Karpas-422 (cell line): ENCODE measurements at places on chromosomes 5 and 9.

DNA sequence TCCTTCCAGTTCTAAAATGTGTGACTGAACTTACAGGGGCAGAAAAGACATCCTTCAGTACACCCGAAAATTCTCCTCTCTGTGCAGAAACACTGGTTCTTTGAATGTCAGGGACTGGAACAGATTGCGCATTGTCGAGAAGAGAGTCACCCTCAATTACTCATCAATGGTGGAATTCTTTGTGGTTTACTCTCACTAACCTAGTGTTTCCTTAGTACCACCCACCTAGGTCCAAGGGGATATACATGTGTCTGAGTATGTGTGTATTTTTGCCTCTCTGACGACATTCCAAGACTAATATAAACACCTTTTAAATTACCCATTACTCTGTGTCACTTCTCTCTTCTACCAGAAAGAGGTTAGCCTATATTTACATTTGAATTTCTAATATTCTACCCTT is 660.8 kb downstream of the TLE1 start:
- no peak overlapping the region for H3K4me3 ChIP-seq
- no peak overlapping the region for H3K27ac ChIP-seq
- no peak for DNase-seq

DNA sequence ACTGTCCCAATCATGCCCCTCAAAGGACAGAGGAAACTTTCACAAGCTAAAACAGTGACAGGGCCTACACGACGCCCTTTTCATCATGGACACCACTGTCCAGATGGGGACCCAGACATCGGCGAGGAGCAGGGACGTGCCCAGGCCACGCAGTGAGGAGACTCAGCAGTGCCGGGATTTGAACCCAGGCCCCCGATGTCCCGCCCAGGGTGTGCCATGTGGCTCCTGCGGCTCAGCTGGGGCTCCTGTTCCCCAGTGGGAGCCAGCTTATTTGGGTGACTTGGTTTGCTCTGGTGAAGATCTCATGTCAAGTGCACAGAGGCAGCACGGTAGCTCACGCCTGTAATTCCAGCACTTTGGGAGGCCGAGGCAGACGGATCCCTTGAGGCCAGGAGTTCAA is 82.2 kb downstream of the STK10 start:
- H3K27ac ChIP-seq, result no peak overlapping the region
- H3K4me1 ChIP-seq, result peaks cover 25% of the 10 kb centered on the region
- H3K27me3 ChIP-seq, result no peaks in the 10 kb centered on the region
- no peak for DNase-seq
- no peaks in the 10 kb centered on the region for H3K36me3 ChIP-seq

DNA sequence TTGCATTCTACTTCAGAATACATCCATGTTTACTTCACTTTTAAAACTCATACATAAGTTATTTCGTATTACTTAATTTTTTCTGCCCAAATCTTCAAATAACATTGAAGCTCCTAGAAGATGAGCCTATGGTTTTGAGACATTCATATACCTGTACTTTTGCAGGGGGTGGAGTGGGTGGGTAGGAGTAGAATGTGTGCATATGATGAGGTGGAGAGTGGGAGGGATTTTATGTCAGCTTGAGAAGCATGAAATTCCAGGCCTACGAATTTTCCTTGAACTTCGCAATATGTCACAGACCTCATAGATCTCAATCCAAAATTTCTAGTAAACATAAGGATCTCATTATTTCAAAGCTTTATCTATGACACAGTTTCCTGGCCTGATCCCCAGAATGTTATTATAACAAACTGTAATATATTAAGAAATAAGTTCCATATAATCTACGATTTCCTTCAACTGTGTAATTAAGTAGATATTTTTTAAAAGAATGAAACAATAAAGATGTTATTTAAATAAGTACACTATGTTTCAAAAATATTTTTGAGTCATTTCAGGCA is 19.7 kb upstream of the MOB3B start:
- no peaks in the 10 kb centered on the region for H3K4me1 ChIP-seq
- H3K4me3 ChIP-seq, result no peak overlapping the region
- no peak overlapping the region for H3K27ac ChIP-seq

DNA sequence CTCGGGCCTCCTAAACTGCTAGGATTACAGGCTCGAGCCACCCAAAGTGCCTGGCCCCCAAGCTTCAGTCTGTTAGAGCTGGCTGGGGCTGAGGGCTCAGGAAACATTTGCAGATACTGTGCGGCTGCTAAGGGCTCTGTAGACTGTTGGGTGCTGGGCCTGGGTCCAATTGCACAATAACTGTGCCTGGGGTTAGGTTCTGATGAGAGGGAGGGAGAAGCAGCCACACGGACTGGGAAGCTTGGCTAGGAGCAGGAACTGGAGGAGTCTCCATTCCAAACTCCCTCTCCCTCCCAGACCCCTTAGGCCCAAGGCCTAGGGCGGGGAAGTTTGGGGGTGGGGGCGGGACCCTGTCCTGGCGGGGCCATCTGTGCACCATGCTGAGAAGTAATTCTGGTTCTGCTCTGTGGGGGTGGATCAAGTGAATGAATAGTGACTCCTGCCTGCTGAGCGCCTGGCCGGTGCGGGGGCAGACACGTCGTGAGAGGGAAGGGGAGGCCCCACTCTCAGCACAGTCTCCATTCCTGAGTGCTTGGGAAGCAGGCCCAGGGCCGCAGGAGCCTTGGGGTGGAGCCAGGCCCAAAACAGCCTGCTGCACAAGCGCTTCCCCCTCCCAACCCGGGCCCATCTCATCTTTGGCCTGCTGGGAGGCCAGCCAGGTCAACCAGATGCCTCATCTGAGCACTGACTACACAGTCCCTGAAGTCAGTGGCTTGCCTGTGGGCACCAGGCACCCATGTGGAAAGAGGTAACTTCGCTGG is 1.5 kb downstream of the ASS1 start:
- no peaks in the 10 kb centered on the region for H3K4me1 ChIP-seq
- no peak overlapping the region for H3K4me3 ChIP-seq
- H3K27me3 ChIP-seq, result no peaks in the 10 kb centered on the region
- no peak overlapping the region for H3K27ac ChIP-seq
- DNase-seq, result no peak
- no peaks in the 10 kb centered on the region for H3K36me3 ChIP-seq

DNA sequence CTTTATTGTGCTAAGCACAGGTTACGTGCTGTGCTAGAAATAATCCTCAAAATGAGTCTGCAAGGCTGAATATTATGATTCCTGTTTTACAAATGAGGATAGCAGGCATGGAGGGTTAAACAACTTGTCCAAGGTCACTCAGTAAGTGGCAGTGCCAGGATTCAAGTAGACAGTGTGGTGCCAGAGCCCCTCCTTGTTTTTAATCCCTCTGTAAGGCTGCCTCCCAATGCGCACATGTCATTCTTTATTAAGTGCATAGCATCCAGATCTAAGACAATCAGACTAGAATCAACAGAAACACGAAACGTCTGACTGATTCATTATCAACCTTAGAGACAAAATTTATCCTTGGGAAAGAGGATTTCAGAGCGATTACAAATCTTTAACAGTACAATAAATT is 199.6 kb downstream of the SMARCA2 start:
- no peak overlapping the region for H3K27ac ChIP-seq
- peaks cover 7% of the 10 kb centered on the region for H3K4me1 ChIP-seq
- H3K4me3 ChIP-seq, result no peak overlapping the region
- H3K36me3 ChIP-seq, result no peaks in the 10 kb centered on the region
- H3K27me3 ChIP-seq, result no peaks in the 10 kb centered on the region

GRCh38 chr9:36451949-36452348 is 51.9 kb upstream of the RNF38 start:
- no peaks in the 10 kb centered on the region for H3K36me3 ChIP-seq
- no peak for DNase-seq
- H3K27ac ChIP-seq, result no peak overlapping the region
- no peaks in the 10 kb centered on the region for H3K27me3 ChIP-seq
- H3K4me1 ChIP-seq, result no peaks in the 10 kb centered on the region

DNA sequence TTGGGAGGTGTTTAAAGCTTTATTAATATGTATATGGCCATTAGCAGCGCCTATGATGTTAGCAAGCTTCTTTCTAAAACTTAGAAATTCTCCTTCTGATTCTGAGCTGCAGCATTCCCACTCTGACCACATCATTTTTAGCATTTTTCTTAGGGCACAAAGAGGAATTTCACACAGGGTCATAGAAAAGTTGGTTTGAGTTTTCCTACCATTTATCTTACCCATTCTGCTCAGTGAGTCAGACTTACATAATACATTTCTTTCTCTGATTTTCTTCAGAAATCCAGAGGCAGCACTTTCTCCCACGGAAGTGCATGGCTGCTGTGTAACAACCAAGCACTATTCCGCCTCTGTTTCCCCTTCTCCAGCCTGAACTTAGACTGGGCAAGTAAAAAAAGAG is 246.6 kb downstream of the ARL15 start:
- H3K4me3 ChIP-seq, result no peak overlapping the region
- H3K27me3 ChIP-seq, result no peaks in the 10 kb centered on the region
- DNase-seq, result no peak
- H3K27ac ChIP-seq, result no peak overlapping the region
- H3K36me3 ChIP-seq, result no peaks in the 10 kb centered on the region

DNA sequence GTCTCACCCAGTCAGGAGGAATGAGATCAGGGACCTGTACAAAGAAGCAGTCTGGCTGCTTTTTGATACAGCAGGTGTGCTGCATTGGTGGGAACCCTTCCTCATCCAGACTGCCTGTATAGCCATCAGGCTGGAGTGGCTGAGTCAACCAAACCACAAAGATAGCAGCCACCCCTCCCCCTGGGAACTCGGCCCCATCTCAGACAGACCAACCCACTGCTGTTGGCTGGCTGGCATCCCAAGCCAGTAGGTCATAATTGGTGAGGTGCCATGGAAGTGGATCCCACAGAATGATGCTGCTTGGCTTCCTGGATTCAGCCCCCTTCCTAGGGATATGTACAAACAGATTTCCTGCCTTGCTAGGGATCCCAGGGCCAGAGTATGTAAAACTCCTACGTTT is 60.9 kb downstream of the YTHDC2 start:
- no peak overlapping the region for H3K4me3 ChIP-seq
- peaks cover 48% of the 10 kb centered on the region for H3K36me3 ChIP-seq
- DNase-seq, result no peak
- no peaks in the 10 kb centered on the region for H3K27me3 ChIP-seq
- H3K27ac ChIP-seq, result no peak overlapping the region
- no peaks in the 10 kb centered on the region for H3K4me1 ChIP-seq

DNA sequence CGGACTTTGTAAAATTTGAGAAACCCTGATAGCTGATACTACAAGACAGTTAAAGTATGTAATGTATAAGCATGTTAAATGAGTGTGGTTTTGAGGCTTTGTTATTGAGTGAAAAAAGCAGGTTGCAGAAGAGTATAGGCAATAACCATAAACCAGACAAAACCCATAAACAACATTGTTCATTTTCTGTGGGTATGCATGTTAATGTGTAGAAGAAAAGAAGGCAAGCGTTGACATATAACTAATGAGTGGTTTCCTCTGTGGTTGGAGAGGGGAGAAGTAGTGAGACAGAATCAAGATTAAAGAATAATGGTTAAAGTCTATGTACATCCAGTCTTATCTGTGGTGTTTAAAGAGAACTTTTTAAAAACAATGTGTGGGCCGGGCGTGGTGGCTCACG is 26.2 kb downstream of the RAD23B start:
- no peaks in the 10 kb centered on the region for H3K27me3 ChIP-seq
- no peak overlapping the region for H3K27ac ChIP-seq
- peaks cover 23% of the 10 kb centered on the region for H3K4me1 ChIP-seq
- no peak overlapping the region for H3K4me3 ChIP-seq
- no peak for DNase-seq

GRCh38 chr5:157540707-157541446 is 34.7 kb downstream of the ADAM19 start:
- no peak overlapping the region for H3K27ac ChIP-seq
- H3K4me3 ChIP-seq, result no peak overlapping the region
- no peak for DNase-seq
- H3K27me3 ChIP-seq, result no peaks in the 10 kb centered on the region
- H3K4me1 ChIP-seq, result peaks cover 14% of the 10 kb centered on the region

- no peak for DNase-seq
- H3K27ac ChIP-seq, result no peak within 1 kb of the TSS
- H3K4me1 ChIP-seq, result peaks cover 9% of the 10 kb centered on the region
- H3K36me3 ChIP-seq, result no peaks in the 10 kb centered on the region
- no peaks in the 10 kb centered on the region for H3K27me3 ChIP-seq
- no peak within 1 kb of the TSS for H3K4me3 ChIP-seq
These were observed at the start of gene PCDHAC2 for GRCh38 chr5:140966293-140967225. TSS of gene PCDHAC2 (plus strand) at chr5:140966476. CDS start at chr5:140966767, 291 bp downstream.

GRCh38 chr9:34475097-34475496 is 16.5 kb downstream of the DNAI1 start:
- peak; percentile 50 for DNase-seq
- no peaks in the 10 kb centered on the region for H3K36me3 ChIP-seq
- no peak overlapping the region for H3K27ac ChIP-seq
- no peaks in the 10 kb centered on the region for H3K27me3 ChIP-seq
- H3K4me1 ChIP-seq, result 0 out of 2 replicates have a peak, but pooled peaks cover 6% of the 10 kb centered on the region

GRCh38 chr5:166356096-166356495 is 1935.3 kb upstream of the WWC1 start:
- H3K36me3 ChIP-seq, result no peaks in the 10 kb centered on the region
- no peak for DNase-seq
- H3K27me3 ChIP-seq, result no peaks in the 10 kb centered on the region

- H3K4me1 ChIP-seq, result no peaks in the 10 kb centered on the region
- no peaks in the 10 kb centered on the region for H3K27me3 ChIP-seq
- no peak overlapping the region for H3K4me3 ChIP-seq
- DNase-seq, result no peak
These were observed 87.1 kb downstream of the DIRAS2 start for GRCh38 chr9:90555351-90556057.

GRCh38 chr5:79890119-79890929 is 100.7 kb downstream of the MTX3 start:
- no peak for DNase-seq
- no peak overlapping the region for H3K27ac ChIP-seq
- H3K36me3 ChIP-seq, result no peaks in the 10 kb centered on the region
- no peak overlapping the region for H3K4me3 ChIP-seq
- no peaks in the 10 kb centered on the region for H3K4me1 ChIP-seq

DNA sequence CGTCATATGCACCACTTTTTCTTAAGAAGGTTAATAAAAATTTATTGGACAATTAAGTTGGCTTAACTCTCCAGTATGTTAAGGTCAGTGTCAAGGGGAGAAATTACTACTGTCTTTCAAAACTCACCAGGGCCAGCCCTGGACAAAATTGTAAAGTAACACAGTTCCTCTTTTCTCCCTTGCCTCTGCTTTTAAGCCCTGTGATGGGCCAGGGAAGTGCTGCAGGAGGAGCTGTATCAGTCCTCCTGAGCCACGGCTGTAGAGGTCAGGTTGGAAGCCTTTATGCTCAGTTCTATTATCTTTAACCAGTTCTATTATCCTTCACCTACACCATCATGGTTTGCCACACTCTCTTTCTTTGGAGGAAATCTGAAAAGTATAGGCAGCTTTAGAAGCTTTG is 11.5 kb upstream of the PPP2R2B start:
- H3K27ac ChIP-seq, result no peak overlapping the region
- no peaks in the 10 kb centered on the region for H3K4me1 ChIP-seq

- H3K27ac ChIP-seq, result no peak overlapping the region
- H3K36me3 ChIP-seq, result no peaks in the 10 kb centered on the region
- no peak overlapping the region for H3K4me3 ChIP-seq
- DNase-seq, result no peak
These were observed 23.5 kb upstream of the GHR start for GRCh38 chr5:42399702-42400101.

- no peaks in the 10 kb centered on the region for H3K27me3 ChIP-seq
- no peaks in the 10 kb centered on the region for H3K4me1 ChIP-seq
- no peak overlapping the region for H3K27ac ChIP-seq
- no peaks in the 10 kb centered on the region for H3K36me3 ChIP-seq
These were observed 37.7 kb downstream of the DRD1 start for GRCh38 chr5:175406300-175406699.
